Right renal cortex interstitium (tissue), 3 donors: ENCODE measurements at places on chromosomes 7 and 10. TPM values are rescaled to one million over a fixed set of nuclear protein-coding genes. Genes with fewer than 3 reads are reported as not detected.
A peak's percentile ranks its signal among the peaks of the same experiment; 100 is the strongest.

DNA sequence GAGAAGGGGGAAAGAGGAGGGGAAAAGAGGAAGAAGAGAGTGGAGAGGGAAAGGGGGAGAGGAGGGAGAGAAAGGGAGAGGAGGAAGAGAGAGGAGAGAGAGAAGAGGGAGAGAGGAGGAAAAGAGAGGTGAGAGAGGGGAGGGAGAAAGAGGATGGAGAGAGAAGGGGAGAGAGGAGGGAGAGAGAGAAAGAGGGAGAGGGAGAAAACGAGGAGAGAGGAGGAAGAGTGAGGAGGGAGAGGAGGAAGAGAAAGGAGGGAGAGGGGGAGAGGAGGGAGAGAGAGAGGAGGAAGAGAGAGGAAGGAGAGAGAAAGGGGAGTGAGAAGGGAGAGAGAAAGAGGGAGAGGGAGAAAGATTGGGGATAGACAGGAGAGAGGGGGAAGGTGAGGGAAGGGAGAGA, 197.6 kb upstream of the FOXK1 start:
- DNase-seq: no peak

DNA sequence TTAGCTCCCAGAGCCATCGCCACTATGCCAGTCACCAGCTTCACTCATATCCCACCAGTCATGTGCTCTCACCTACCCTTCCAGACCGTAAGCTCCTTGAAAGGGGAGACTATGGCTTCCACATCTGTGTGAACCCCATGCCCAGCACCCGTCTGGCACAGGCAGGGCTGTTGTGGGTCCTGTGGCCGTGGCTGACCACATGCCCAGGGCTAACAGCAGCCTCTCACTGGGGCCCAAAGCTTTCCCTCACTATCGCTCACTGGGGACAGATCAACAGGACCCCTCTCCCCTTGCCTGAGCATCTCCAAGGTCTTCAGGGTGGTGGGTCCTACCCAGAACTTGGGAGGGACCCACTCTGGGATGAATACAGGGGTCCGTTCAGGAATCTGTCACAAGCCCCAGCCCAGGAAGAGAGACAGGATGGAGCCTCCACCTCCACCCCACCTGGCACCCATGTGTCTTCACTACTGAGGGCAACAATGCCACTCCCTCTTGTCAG, 303.9 kb downstream of the GRID1 start:
- no peak for DNase-seq

DNA sequence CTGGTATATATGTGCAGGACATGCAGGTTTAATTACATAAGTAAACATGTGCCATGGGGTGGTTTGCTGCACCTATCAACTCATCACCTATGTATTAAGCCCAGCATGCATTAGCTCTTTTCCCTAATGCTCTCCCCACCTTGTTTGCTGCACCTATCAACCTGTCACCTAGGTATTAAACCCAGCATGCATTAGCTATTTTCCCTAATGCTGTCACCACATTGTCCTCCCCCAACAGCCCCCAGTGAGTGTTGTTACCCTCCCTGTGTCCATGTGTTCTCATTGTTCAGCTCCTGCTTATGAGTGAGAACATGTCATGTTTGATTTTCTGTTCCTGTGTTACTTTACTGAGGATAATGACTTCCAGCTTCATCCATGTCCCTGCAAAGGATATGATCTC, 300.5 kb downstream of the ANKRD7 start:
- no peak for DNase-seq

GRCh38 chr7:87886875-87887274, 10.6 kb downstream of the DBF4 start:
- DNase-seq: no peak

- no peak for DNase-seq
Observed at GRCh38 chr7:36784991-36785940, 61.0 kb upstream of the AOAH start.

- no peak for DNase-seq
Observed at GRCh38 chr7:105278973-105279687, 109.6 kb downstream of the SRPK2 start.

DNA sequence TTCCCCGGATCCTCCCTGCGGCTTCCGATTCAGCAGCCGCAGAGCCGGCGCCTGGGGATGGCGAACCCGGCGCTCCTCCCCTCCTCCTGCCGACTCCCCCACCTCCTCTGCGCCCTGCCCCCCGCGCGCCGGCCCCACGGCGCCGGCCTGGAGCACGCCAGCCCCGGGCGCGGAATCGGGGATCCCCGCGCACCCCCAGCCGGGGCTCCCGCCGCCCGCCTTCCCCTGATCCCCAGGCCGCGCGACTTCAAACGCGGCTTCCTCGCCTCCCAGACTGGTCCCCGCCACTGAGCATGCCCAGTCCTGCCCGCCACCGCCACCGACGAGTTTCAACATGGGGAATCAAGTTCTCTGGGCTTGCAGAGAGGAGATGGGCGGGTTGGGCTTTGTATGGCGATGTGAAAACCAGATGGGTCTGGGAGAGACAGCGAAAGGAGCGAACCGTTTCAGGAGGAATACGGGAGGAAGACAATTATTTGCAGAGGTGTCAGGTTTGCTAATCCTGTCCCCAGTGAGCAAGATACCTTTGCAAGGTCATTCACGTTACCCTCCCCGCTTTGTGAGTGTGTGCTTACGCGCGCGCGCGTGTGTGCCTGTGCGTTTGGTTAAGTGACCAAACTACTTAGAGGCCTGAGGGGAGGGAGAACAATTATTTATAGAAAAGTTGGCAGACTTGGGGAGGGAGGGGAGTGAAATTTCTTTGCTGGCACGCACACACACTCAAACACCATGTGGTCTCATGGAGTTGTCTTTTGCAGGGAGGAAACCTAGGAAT, at the start of gene PANK1:
TSS of gene PANK1 (minus strand) at position 276 of the 775 bp plus-strand sequence. CDS start 351 bp downstream, outside the sequence.
- peak; percentile 67 for DNase-seq

GRCh38 chr7:25118048-25118753, 6.9 kb downstream of the CYCS start:
- no peak for DNase-seq

DNA sequence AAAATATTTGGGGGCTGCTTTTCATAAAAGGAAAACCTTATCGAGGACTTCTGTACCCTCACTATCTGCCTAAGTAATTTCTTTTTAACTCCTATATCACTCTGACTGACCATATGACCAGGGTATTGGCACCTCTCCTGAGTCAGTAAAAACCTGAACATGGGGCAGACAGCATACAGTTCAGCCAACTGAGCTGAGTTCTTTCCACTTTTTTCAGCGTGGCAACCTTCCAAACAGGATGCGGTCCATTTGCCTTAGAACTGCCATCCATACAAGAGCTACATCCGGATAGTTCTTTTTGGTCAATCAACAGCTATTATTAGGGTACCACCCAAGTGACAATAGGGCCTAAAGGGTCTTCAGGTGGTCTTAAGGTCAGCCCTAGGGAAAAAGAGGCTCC, 122.6 kb downstream of the MARCHF5 start:
- DNase-seq: no peak

- no peak for DNase-seq
Observed at GRCh38 chr10:60028081-60028480, 121.7 kb upstream of the CCDC6 start.

DNA sequence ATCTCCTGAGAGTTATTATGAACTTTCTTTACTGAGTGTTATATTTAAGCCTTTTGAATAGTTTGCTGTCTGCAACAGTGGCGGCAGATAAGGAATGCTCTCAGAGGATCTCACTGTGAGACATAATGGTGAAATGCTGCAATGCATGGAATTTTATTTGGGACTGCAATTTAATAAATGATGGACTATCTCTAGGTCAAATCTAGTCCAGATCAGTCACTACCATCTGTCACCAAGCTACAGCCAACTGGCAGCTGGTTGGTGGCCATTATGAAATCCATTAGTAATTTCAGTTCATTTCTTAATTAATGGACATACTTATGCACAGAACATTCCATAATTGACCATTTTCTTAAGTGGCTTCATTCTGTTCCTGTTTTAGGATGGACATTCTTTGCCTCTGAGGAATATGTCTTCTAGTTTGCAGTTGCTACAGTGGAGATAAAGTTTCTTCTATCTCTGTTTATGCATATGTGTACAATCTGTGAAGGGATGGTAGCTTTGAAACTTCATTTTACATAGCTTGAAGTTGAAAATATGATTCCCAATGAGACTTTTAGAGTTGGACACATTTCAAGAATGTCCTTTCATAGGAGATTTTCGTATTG, 586.6 kb downstream of the SUGCT start:
- DNase-seq: no peak

The ACSM6 gene
- polyA plus RNA-seq: 0.12 TPM

The LIPM gene
- not detected for polyA plus RNA-seq
